Pancreas (tissue), 10 donors: ENCODE measurements at places on chromosomes 4 and X. TPM values are rescaled to one million over a fixed set of nuclear protein-coding genes. Genes with fewer than 3 reads are reported as not detected.

DNA sequence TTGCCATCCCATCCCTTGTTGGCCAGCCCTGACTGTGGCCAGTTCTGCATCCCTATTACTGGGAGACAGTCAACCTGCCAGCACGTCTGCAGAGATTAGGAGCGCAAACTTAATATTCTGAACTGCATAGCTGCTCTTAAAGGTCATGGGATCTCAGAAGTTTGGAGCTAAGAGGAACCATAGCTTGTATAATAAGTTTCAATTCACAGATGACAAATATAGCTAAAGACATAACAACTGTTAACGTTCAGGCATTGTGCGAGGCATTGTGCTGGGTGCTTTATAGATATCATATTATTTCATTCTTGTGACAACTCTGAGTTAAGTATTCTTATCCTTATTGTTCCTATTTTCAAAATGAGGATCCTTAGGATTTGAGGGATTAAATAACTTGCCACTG lies 3.7 kb downstream of the SCARB2 start:
- H3K4me3 ChIP-seq, result no peak overlapping the region
- peaks cover 39% of the 10 kb centered on the region for H3K4me1 ChIP-seq
- no peaks in the 10 kb centered on the region for H3K36me3 ChIP-seq
- no peaks in the 10 kb centered on the region for H3K27me3 ChIP-seq

- H3K36me3 ChIP-seq, result no peaks in the 10 kb centered on the region
- no peaks in the 10 kb centered on the region for H3K4me1 ChIP-seq
- no peak for DNase-seq
- no peak overlapping the region for H3K27ac ChIP-seq
These were observed 808.7 kb downstream of the CENPC start for GRCh38 chr4:66736606-66737005.

- H3K36me3 ChIP-seq, result no peaks in the 10 kb centered on the region
- no peak overlapping the region for H3K4me3 ChIP-seq
- no peak overlapping the region for H3K27ac ChIP-seq
- H3K27me3 ChIP-seq, result no peaks in the 10 kb centered on the region
- no peak for DNase-seq
- no peaks in the 10 kb centered on the region for H3K4me1 ChIP-seq
These were observed 345.7 kb upstream of the HS3ST1 start for GRCh38 chr4:11774346-11774745.

DNA sequence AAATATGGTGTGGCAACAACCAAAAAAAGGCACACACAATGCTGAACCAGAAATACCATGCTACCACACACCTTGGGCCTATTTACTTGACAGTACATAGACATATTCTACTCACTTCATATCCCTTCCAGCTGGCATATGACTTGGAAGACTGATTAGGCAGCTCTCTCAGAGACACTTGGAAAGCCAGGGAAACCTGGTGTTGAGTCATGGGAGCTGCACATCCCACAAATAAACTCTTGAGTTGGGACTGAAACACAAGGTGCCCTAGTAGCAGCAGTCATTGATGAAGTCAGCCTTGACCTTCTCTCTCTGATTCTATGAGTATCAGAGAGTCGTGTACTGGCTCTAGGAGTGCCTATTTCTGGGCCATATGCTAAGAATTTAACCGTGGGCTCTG lies 776.6 kb upstream of the LCORL start:
- H3K36me3 ChIP-seq, result no peaks in the 10 kb centered on the region
- no peak overlapping the region for H3K27ac ChIP-seq
- H3K27me3 ChIP-seq, result no peaks in the 10 kb centered on the region
- H3K4me3 ChIP-seq, result no peak overlapping the region
- DNase-seq, result no peak

DNA sequence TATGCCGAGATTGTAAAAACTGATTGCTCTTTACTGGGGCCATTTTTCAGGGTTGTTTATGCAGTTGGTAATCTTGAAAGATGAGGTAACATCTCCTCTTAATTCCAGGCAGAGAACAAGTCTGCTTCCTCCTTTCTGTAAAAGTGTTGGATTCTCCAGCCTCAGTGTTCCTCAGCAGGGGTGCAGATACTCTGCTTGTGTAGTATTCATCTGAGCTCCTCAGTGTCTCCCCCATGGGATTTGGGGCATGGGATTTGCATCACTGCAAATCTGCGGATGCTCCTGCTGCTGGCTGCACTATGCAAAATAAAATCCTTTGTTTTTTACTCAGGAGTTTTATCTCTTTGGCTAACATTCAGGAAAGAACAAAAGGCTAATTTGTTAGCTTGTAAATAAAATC lies 104.9 kb upstream of the ATP8A1 start:
- no peak overlapping the region for H3K4me3 ChIP-seq
- no peaks in the 10 kb centered on the region for H3K4me1 ChIP-seq
- H3K27me3 ChIP-seq, result no peaks in the 10 kb centered on the region
- no peak for DNase-seq
- no peak overlapping the region for H3K27ac ChIP-seq

The UGT8 gene
- 4.9 TPM for polyA plus RNA-seq
